Activated naive CD4-positive, alpha-beta T cell treated with Interleukin-2 at 50 U/mL for 16 hours (primary cell): ENCODE measurements at places on chromosomes 13 and 19.

GRCh38 chr13:21117104-21117809 is 55.9 kb upstream of the LATS2 start:
- DNase-seq = no peak

GRCh38 chr13:73230716-73231115 is 171.9 kb downstream of the KLF5 start:
- no peak for DNase-seq

DNA sequence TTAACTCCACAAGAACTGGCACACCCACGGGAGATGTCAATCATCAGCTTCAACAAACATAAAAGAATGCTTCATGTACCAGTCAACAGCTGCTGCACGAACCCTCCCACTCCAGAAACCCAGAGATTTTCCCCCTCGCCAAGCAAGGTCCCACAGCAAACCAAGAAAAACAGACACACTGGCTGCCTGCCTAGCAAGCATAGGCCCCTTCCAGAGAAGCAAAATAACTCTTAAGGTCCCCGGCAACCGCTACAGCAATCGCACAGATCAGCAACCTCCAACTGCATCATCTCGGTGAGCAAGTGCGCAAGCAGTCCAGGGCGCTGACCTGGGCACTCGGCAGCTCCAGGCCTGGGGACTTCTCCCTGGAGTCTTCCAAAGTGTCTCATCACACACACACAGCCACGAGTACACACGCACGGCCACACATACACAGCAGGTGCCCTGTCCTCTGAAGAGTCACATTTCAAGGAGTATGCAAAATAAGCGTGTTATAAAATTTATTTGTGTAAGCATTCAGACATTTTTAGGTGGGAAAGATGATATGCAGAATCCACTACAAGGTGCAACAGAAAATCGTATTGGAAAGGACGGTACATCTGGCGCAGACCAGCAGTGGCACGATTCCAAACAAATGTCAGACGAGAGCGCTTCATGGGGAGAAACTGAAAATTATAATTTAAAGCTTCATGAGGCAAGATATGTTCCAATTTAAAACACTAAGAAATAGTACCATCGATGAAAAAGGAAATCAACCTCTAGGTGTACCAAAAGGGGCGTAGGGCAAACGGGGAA is 125.0 kb downstream of the STK24 start:
- no peak for DNase-seq

DNA sequence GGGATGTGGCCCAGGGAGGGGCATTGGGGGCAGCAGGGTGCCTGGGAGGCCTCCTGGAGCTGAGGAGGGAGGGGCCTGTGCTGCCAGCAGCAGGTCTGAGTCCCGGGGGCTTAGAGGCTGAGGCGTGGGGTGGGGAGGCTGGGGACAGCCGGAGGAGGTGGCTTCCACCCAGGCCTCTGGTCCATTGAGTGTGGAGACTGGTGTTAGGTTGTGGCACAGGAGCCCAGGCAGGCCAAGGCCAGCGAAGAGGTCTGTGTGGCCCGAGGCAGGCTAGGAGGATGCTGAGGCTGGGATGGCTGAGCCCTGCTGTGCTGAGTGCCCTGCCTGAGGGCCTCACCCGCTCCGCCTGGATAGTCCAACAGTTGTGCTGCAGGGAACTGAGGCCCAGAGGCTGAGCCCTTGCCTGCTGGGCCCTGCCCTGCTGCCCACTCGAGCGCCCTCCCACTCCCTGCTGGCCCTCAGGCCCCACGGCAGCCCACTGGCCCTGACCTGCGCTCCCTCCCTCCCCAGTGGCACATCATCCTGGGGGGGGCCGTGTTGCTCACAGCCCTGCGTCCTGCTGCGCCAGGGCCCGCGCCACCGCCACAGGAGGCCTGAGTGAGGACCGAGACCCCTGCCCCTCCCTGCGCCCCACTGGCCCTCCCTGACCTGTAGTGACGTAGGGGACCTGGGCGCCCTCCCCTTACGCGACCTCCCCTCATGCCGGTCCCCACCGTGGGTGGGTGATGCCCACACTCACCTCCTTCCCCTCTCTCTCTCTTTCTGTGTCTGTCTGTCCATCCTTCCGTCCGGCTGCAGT is 4.9 kb upstream of the GARIN5A start:
- no peak for DNase-seq

- peak; percentile 31 for DNase-seq
Measured at GRCh38 chr13:45393941-45394570, 24.1 kb downstream of the SLC25A30 start.

GRCh38 chr19:940591-941291 is 14.9 kb downstream of the ARID3A start:
- DNase-seq = peak; percentile 73

- no peak for DNase-seq
Measured at GRCh38 chr13:24654741-24655140, 25.5 kb upstream of the ATP12A start.

DNA sequence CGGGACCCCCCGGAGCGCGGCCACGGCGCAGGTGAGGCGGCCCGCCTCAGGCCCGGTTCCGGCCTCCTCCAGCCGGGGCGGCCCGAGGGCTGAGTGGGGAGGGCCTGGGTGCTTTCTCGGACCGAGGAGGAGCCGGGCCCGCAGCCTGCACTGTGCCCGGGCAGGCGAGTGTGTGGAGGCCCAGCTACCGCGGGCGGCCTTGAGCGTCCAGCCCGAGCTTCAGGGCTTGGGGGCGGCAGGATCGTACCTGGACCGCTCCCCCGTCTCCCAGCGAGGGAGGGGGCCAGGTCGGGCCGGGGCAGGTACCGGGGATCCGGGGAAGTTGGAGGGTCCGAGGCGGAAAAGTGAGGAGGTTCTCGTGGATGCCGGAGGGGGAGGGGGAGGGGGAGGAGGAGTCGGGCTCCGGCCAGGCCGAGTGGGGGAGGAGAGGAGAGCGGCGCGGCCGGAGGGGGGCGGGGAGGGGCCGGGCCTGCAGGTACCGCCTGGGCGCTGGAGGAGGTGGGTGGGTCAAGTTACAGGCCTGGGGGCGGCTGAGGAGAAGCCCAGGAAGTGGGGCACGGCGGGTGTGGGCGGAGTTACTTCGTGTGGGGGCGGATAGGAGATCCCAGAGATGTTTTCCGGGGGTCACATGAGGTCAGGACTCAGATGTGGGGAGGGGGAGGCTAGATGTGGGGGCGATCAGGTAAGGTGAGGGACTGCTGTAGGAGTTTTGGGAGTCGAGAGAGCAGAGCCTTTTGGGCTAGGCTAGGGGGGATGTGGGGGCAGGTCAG is 545 bp downstream of the NACC1 start:
- DNase-seq = peak; percentile 38

DNA sequence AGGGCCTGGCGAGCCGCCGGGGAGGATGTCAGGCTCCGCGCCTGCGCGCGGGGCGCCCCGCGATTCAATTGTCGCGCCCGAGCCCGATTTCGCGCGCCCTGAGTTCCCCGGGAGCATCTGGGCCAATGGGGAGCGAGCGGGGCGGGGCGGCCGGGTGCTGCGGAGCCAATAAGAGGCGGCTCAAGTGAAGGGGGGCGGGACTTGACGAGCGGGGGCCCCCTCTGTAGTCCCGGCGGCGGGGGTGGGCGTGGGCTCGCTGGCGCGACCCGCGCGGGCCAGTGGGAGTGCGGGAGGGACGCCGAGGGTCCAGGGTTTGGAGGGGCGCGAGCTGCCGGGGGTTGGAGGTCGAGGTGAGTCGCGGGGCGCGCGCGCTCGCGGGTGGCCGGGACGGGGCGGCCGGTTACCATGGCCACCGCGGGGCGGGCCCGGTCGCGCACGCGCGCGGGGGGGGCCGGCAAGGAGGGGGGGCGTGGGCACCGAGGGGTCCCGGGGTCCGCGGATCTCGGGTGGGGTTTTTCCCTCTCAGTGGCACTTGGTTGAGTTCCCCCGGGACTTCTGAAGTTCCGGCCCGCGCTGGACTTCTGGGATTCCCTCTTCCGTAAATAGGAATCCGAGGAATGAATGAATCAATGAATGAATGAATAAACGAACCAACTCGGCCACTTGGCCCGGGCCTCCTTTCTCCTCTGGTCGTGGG is 744 bp downstream of the UHRF1 start:
- DNase-seq = peak; percentile 96

DNA sequence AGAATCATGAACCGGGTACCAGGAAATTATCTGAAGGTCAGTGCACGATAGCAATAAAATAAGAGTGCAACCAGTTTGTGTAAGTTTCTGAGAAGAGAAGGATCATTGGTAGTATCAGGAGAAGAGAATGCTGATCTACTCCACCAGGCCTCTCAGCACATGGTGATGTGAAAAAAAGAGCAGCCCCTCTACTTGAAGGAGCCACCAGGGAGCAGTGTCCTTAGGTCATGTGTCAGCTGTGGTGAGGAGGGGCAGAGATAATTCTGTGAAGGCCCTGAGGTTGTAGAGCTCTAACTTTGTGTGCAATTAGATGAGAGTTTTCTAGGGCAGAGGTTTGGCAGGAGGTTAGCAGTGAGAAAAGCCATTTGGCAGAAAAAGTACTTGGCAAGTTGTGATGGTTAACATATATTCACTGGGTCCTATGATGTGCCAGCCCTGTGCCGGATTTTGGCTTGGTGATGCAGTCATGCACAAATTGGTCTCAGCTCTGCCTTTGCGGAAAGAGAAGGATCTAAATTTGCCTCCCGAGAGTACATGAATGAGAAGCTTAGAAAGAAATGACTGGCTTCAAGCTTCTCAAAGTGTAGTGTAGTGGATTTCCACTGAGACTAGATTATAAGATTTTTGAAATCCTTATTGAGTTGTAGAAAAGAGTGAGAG is 19.2 kb upstream of the ZC3H13 start:
- DNase-seq = no peak

- DNase-seq = no peak
Measured at GRCh38 chr19:43425567-43426392, 11.1 kb downstream of the TEX101 start.

GRCh38 chr13:114080739-114081561 is 51.5 kb downstream of the RASA3 start:
- DNase-seq = no peak

GRCh38 chr19:14978161-14978776 is 1.4 kb downstream of the SLC1A6 start:
- no peak for DNase-seq

GRCh38 chr13:67971291-67971690 is 741.2 kb upstream of the PCDH9 start:
- no peak for DNase-seq

GRCh38 chr19:5680437-5681368 is at the start of the genes HSD11B1L and MICOS13:
Gene HSD11B1L (plus strand): TSS chr19:5681027. CDS start chr19:5684833, 3,806 bp downstream.
Gene MICOS13 (minus strand): TSS chr19:5680516. CDS start chr19:5680486, 30 bp downstream.
- peak; percentile 98 for DNase-seq

GRCh38 chr13:72536714-72537394 is 190.6 kb downstream of the MZT1 start:
- no peak for DNase-seq

GRCh38 chr19:3441089-3441985 is 39.0 kb downstream of the SMIM24 start:
- DNase-seq = no peak

GRCh38 chr19:54077334-54077733 is 3.8 kb downstream of the TARM1 start:
- DNase-seq = no peak

DNA sequence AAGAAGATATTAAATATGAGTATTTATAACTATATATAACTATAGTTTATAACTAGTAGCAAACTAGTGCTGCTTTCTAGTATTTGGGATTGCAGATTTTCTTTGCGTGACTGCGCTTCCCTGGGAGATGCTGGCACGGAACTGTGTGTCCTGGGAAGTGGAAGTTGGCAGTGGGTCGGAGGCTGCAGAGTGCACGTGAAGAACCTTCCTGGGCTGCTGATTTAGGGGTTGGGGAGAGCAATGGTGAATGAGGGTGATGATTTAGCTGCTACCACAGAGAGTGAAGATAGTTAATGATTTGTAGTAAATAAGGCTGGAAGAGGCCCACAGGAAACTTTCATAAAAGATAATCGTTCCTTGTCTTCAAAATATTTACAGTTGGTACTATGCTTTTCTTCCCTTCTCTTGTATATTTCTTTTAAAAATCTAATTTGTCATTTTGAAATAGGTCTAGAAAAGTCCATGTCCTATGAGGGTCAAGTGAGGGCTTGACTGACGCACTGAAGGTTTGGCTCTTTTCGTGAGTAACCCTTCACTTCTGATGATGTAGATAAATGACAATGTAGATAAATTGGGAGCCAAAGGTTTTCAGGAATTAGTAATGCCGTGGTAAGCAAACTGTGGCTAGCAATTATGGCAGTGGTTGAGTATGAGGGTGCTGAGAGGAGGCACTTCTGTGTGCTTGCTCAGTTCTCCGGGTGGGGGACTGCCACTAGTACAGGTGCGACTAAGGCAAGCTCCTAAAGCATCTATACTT is 3.0 kb upstream of the NAA16 start:
- DNase-seq = no peak

- no peak for DNase-seq
Measured at GRCh38 chr19:15234431-15235130, 2.3 kb upstream of the EPHX3 start.

- no peak for DNase-seq
Measured at GRCh38 chr19:35037716-35038622, 3.6 kb upstream of the HPN start.

DNA sequence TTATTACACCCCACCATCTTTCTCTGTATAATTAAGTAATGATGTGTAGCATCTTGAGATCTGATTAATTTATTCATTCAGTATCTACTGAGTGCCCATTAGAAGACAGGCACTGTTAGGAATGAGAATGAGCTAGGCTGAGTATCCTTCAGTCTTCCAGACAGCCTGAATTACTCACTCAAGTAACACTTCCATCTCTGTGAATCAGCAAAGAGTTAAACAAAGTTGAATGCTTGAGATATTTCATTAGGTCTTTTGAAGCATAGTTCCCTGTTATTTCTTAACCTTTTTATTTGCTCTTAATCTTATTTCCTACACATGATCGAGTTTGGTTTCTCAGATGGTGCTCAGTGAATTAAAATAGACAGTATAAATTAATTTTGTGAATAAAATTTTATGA is 413.7 kb downstream of the DCT start:
- DNase-seq = no peak

DNA sequence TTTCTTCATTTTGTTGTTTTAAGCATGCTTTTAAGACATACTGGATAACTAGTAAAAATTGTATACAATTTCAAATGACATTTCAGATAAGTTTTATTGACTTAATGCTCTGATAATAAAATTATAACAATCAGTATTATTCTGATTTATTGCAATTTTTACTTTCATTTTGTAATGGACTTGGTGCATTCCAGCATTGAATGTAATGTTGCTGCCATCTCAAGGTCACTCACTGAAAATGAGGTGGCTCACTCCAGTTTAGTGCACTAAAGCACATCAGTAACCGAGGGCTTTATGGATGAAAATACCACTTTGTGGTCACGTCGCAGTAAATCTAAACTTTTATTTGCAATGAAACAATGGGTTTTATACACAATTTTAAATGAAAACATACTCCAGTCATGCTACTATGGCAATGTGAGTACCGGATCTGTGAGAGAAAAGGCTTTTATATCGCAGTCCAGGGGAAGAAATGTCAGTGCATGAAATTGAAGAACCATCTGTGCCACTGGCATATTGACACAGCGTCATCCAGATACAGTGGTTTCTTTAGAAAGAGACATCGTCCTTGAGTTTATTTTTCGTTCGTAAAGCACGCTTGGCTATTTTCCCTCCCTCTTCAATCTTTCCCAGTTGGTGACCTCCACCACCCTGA is 20.7 kb upstream of the ZNF507 start:
- no peak for DNase-seq

GRCh38 chr13:59477011-59477410 is 686.7 kb downstream of the DIAPH3 start:
- no peak for DNase-seq

GRCh38 chr13:32446773-32447465 is 19.0 kb upstream of the N4BP2L1 start:
- no peak for DNase-seq
